ENCODE measurements at places on chromosomes 4 and X. TPM values are rescaled to one million over a fixed set of nuclear protein-coding genes. Genes with fewer than 3 reads are reported as not detected.

CBR4 gene
- 15.7 TPM for total RNA-seq

NAP1L2 gene
- total RNA-seq: 1.1 TPM

GUCY1B1 gene
- total RNA-seq: 0.23 TPM

UGT2A1 gene
- total RNA-seq: not detected

ANXA3 gene
- total RNA-seq: 547 TPM

PKD2 gene
- 10.5 TPM for total RNA-seq

SLC34A2 gene
- total RNA-seq: not detected

ZNF630 gene
- 1.1 TPM for total RNA-seq

DUSP9 gene
- 2.9 TPM for total RNA-seq

ALAS2 gene
- total RNA-seq: not detected

XPNPEP2 gene
- total RNA-seq: not detected

SFRP2 gene
- 0.11 TPM for total RNA-seq

DDIT4L gene
- total RNA-seq: not detected

MAGEC2 gene
- total RNA-seq: not detected

GRIA2 gene
- not detected for total RNA-seq

ADAMTS3 gene
- total RNA-seq: 0.08 TPM

LYAR gene
- 83.3 TPM for total RNA-seq

SYTL5 gene
- 0.04 TPM for total RNA-seq

RAPGEF2 gene
- 14.2 TPM for total RNA-seq

ATP2B3 gene
- total RNA-seq: not detected

GC gene
- total RNA-seq: not detected

APELA gene
- total RNA-seq: not detected

GPRIN3 gene
- not detected for total RNA-seq

AGTR2 gene
- not detected for total RNA-seq

TMSB15A gene
- not detected for total RNA-seq

SATL1 gene
- total RNA-seq: not detected

TSPAN7 gene
- total RNA-seq: 0.86 TPM

CT45A1 gene
- total RNA-seq: not detected

ARHGAP6 gene
- total RNA-seq: 0.08 TPM

PAK3 gene
- 0.95 TPM for total RNA-seq

ENPEP gene
- not detected for total RNA-seq

All from hair follicular keratinocyte (primary cell).